CD4-positive, alpha-beta T cell (primary cell): ENCODE measurements at places on chromosomes 7 and 10.

DNA sequence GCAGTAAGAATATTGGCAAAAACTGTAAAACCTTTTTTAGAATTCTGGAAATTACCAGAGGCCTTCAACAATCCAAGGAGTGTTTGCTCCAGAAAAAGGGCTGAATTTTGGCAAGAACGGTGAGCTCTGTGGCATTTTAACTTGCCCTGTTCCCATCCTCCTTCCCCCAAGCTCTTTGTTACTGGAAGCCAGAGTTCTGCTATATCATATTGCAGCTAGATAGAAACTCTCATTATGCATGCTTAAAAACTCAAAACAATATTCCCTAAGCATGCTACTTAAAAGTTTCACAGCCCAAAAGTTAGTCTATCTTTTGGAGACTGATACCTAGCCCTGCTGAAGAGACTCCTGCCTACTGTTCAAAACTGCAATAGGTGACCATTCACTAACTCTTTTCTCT lies 70.6 kb upstream of the GPR37 start:
- DNase-seq, result no peak

- no peak for DNase-seq
These were observed 31.6 kb downstream of the CCDC7 start for GRCh38 chr10:32477499-32477898.

GRCh38 chr10:97003151-97003803 lies 171.2 kb downstream of the LCOR start:
- DNase-seq, result no peak

- DNase-seq, result no peak
These were observed 236.1 kb upstream of the BMPER start for GRCh38 chr7:33669251-33669670.
